ENCODE measurements at places on chromosomes 13 and 19.

GRCh38 chr13:102310691-102311418 is 91.0 kb downstream of the FGF14 start:
- DNase-seq: no peak

DNA sequence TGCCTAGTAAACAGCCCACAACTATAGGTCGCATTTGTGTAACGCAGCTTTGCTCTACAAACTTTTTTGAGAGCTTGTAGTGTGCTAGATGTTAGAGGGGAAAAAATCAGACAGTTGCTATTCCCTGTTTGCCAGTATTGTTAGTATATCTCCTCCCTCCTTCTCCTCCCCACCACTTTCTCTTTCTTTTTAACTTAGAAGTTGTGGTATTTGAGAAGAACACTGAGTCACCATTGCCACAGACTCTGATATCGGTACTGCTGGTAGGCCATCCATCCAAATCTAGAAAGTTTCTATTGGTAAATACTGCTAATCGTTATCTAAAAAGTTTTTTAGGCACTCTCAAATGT is 666 bp downstream of the POMP start:
- DNase-seq: no peak

DNA sequence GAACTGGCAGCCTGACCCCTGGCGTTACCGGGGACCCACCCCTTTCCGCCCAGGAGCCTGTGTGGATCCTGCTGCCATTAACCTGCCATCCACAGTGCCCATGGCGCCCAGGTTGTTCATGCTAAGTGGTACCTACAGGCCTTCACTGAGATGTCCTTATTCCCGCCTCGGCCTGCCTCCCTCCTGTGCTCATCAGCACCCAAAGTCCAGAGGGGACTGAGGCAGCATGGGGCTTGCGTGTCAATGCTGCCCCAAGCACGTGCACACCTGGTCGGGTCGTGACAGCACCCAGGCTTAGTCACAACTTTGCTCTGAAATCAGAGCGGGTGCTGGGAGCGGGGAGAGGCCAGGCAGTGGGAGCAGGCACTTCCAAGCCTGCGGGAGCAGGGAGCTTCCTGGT is 3.7 kb upstream of the INTS6 start:
- DNase-seq: no peak

DNA sequence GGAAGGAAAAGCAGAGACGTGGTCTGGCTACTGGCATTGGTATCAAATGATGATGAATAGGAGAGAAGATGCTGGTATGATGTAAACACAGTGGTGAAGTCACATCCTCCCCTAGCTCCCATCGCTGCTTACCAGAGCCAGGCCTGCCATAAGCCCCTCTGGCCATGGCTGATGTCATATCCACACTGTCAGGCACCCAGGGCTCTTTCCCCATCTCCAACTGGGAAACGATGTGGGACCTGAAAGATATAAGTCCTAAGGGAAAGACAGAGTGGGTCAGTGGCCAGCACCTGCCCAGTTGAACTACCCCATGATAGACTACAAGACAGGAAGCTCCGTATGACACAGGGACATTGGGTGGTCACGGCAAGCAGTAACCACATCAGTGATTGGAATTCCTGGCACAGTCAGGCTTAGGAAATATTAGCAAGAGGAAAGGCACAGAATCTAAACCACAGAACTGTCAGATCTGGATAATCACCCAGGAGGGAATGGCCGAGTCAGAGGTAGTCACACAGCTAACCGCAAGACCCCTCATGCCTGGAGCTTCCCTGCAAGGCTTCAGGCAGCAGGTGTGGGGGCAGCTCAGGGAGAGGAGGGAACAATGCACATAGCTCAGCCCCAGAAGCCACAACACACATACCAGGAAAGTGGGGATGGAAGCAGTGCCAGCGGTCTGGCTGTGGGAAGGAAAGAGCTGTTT is 3.8 kb downstream of the ZNF792 start:
- DNase-seq: no peak

- no peak for DNase-seq
Observed at GRCh38 chr19:12953799-12954611, 3.0 kb downstream of the GADD45GIP1 start.

- DNase-seq: no peak
Observed at GRCh38 chr13:69373747-69374425, 733.7 kb upstream of the ATXN8OS start.

DNA sequence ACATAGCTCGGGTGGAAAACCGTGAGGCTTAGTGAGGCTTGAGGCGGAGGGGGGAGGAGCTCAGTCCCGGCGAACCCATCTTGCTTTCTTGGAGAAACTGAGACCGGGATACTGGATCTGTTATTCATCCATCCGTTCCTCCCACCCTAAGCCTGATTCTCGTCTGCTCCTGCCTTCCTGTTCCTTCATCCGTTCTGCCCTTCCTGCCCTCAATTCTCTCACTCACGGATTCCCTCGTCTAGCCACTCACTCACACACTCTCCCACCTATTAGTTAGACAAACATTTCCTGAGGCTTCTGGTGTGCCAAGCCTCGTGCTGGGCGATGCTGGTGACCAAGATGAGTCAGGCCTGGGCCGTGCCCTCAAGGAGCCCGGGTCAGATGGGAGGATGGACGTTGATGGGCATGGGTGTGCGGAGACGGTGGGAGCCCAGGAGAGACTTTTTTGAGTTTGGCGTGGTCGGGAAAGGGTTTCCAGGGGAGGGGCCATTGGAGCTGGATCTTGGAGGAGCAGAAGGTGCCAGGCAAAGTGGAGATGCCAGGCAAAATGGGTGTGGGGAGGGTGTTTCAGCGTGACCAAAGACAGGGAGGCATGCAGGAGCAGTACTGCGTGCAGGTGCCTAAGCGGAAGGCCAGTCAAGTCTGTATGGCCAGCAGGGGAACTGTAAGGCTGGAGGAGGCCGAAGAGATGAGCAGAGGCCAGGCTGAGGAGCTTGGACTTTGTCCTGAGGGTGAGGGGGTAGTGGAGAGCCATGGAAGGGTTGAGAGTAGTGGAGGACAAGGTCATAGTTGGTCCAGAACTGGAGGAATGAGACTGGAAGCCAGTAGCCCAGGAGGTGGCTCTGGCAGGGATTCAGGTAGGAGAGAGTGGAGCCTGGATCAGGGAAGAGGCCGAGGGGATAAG is 7.4 kb upstream of the CNFN start:
- DNase-seq: no peak

DNA sequence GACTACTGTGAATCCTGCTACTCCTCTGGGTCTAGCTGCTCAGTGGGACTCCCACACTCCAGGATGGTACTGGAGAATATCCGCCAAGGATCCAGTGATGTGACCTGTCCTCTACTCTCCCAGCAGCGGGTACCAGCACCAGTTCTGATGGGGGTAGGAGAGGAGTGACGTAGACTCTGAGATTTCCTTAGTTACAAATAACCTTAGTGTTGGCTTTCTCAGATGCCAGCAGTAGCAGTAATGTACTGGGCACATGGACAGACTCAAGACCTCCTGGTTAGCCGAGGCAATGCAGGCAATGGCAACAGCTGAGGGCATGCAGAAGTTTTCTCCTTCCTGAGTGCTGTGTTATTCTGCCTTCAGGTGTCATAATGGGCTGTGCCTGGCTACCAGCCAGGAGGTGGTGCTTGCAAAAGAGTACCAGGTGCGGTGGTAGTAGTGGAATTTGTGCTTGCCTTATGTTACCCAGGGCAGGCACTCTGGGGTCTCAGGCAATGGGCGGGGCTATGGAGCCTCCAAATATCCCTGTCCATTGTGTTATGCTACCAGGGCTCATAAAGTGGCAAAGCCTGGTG is 105.3 kb upstream of the KLF5 start:
- no peak for DNase-seq

DNA sequence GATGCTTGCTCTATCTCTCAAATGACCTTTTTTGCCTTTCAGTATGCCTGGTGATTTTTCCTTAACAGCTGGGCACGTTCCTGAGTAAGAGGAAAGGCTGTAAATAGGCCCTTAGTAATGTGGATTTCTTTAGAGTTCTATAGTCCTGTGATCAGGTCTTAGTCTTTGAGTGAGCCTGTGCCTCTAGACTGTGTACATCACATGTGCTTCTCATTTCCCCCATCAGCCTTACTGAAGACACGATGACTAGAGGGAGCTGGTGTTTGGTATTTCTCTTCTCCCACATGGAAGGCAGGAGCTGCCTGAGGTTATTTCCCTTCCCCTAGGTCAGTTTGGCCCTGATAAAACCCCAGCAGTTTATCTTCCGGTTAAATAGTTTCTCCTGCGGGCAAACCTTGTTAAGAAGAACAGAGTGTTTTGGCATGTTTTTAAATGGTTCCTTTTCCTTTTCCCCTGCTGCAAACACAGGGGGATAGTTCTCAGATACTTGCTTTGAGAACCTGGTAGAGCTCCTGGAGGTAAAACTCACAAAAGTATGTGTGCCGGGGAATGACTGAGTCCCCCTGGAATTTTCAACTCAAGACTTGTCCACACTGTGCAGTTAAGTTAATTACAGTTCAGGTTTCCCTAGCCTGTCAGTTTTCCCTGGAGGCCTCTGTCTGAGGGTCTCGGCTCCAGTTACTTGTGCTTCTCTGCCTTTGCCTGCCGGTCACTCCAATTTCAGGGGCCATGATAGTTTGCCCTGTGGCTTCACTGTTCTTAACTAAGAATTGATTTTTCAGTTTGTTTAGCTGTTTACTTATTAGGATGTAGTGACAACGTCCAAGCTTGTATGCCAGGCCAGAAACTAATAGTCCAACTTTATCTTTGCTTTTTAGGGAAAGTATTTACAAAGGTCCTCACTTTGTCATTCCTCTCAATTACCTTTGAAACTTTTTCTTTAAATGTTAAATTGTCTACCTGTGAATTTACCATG is 94.4 kb downstream of the URI1 start:
- DNase-seq: no peak

- DNase-seq: no peak
Observed at GRCh38 chr13:112809332-112810315, 119.8 kb downstream of the ATP11A start.

DNA sequence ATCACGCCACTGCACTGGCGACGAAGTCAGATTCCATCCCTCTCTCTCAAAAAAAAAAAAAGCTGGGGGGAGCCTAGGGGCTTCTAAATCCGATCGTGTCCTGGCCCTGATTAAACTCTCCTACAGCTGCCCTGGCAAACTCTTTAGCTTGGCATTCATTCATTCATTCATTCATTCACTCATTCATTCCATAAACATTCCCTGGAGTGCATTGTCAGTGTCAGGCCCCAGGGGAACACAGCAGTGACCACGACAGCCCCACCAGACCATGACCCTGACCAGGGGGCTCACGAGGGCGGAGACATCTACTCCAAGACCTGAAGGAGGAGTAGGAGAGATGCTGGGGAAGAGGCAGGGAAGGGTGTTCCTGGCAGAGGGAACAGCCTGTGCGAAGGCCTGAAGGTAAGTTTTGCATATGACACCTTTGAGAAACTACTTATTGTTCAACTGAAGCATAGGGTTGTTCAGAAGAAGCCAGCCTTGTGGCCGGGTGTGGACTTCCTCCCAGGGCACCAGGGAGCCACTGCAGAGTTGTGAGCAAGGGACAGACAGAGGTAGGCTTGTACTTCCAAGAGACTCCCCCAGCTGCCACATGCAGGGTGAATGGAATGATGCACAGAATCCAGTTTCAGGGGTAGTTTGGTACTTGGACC is 24.5 kb downstream of the CEACAM16 start:
- DNase-seq: peak; percentile 23

DNA sequence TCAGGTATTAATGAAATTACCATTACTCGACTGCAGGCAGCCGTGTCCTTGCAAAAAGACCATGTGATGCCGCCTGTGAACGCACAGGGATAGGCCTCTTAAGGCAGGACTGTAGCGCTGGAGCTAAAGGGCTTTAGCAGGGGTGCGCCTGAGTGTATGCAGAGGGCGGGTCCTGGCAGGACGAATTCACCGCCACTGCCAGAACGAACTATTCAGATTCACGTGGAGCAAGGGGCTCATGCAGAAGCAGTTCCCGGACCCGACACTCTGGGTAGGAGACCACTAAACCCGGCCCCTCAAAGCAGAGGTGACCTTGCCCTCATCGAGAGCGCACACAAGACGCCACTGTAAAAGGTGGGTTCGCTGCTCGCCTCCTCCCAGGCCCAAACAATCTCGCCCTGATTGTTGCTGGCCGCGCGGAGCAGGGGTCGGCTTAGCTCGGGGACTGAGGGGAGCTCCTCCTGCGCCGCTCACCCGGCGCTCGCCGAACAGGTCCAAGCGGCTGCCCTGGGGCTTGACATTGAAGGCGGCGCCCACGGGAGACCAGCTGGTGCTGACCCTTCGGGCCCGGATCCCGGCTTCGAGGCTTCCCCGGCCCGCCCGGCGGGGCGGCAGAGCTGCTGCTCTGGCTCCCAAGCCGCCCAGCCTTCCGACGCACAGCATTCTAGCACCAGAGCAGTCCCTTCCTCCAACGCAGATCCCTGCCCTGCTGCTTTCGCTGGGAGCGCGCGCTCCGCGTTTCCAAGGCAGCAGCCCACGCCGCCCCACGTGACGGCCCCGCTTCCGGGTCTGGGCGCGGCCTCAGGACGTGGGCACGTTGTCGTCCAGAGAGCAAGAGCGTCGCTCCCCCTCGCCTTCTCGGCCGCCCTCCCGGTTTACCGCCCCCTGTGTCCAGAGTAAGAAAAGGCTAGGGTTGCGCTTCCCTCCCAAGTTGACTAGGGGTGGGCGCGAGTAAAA is at the start of gene MIPEP:
Gene MIPEP (minus strand): TSS at position 743 of the 957 bp plus-strand sequence. CDS start 80 bp downstream, at position 663.
- DNase-seq: peak; percentile 88

DNA sequence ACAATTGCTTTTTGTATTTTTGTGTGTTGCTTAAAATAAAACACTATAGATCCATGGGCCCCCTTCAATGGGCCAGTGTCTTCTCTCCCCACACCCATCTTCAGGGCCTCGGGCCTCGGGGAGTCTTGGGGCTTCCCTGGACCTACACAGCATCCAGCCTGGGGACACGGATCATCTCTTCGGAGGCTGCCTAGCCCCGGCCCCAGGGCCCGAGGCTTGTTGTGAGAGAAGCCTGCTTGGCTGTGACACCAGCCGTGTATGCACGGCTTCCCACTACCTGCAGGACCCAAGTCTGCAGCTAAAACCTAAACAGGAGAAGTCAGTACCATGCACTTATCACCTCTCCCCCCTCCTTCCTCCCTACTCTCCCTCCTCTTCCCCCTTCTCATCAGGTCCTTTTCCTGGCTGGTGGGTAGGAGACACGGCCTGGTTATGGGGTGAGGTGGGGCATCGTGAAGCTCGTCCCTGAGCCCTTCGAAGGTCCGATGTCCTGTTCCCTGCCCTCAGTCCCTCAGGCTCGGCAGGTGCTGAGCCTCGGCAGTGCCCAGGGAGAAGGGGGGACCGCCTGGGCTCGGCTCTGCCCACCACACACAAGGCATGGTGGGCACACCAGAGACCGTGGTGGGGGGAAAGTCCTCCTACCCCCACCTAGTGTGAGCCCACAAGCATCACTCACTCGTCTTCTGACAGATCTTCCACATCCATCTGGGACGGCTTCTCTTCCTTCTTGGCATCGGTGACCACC is 9.5 kb downstream of the C13orf46 start:
- DNase-seq: no peak

DNA sequence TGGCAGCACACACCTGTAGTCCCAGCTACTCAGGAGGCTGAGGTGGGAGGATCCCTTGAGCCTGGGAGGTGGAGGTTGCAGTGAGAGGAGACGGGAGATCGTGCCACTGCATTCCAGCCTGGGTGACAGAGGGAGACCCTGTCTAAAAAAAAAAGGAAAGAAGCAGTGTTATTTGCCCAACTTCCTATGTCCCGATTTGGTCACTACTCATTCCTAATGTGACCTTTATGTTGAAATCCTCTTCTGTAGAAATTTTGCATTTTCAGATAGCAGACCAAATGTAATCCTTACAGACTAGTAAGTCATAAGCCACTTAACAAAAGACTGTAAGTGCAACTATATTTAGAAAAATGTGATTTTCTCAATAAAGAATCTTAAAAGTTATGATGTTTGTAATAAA is 18.2 kb upstream of the STK24 start:
- no peak for DNase-seq
